Stimulated activated CD4-positive, alpha-beta T cell treated with anti-CD3 and anti-CD28 coated beads, Interleukin-1b, Interleukin-23, amount 100 ng/mL, for 48 hours (primary cell): ENCODE measurements at places on chromosomes 13 and 19.
A peak's percentile ranks its signal among the peaks of the same experiment; 100 is the strongest.

- no peak for DNase-seq
Observed at GRCh38 chr19:55133639-55134444, 15.2 kb downstream of the TNNT1 start.

- DNase-seq, result no peak
Observed at GRCh38 chr13:81682081-81682630, 1341.2 kb upstream of the SPRY2 start.

DNA sequence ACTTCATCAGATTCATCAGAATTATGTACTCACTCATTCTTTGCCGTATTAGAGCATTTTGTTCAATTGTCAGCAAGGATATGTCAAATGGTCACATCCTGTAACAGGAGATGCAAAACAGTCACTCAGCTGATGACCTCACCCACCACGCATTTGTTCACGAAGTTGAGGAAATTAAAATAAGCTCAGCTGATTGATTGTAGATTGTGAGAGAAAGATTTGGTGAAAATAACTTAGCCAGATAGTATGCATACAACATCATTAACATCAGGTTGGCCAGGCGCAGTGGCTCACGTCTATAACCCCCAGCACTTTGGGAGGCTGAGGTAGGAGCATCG, 22.6 kb upstream of the CDC16 start:
- DNase-seq, result no peak

DNA sequence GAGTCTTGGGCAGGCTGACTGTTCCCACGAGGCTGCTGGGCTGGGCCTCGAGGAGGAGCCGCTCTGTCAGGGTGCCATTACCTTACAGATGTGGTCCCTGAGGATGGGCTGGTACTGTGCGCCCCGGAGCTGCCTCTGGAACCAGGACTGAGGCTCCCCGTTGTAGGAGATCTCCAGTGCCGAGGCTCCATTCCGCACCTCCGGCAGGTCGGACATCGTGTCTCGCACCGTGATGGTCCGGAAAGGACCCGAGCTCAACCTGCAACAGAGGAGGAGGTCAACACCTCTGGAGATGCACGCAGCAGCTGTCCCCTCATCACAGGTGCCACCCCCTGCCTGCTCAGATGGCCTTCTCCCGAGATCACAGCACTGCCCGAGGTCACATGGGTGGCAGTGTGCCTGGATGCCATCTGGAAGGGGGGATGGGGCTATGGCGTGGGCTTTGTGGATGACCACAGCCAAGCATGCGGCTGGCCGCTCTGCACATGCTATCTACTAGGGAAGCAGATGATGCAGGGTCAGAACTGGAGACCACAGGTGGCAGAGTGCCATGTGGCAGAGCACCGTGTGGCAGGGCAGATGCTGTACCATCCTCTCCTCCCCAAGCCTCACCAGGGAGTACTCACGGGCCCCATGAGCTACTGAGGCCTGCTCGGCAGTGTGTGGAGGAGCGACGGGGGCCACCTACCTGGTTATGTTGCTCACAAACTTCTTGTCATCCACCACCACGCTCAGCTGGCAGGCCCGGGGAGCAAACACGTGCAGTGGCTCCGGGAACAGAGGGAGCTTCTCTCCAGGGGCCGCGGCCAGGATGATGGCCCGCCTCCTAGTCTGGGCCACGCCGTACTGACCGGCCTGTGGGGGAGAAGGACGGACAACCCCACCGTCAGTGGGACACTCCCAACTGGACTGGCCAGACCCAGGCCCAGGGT, 18.3 kb upstream of the EIF3G start:
- DNase-seq, result no peak

GRCh38 chr13:99639126-99639525, 137.9 kb downstream of the TM9SF2 start:
- DNase-seq, result no peak

DNA sequence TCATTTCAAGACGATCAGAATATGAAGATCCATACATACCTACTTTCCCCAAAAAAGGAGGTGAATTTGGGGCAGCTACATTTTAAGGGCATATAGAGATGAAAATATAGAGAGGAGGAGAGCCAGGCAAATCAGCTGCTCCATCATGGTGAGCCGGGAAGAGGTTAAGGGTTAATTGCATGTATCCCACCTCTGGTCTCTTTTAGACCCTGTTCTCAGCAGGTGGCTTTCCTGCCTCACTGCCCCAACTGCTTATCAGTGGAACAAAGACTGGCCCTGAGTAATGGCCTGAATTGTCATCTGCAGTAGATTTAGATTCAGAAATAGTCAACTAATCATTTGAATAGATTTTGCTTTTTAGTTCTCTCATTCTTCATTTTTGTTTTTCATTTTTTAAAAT, 206.6 kb downstream of the SPRY2 start:
- no peak for DNase-seq

DNA sequence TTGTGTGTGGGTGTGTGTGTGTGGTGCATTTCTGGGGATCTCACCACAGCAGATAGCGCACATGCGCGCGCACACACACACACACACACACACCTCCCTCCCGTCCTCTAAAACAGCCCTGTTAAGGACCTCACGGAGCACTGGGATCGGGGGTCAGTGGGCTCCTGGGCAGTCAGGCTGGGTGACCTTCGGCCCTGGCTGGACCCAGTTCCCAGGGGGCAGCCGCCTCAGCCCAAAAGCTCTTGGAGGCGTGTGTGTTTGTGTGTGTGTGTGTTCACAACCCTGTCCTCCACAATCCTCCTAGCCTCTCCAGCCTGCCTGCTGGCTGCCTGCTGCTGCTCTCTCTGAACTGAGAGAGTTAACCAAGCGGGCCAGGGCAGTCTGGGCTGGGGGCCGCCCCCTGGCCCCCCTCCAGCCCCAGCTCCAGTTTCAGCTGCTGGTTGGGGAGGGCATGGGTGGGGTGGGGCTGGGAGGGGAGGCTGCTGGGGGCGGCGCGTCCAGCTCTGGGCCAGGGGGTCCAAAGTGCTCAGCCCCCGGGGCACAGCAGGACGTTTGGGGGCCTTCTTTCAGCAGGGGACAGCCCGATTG, at the start of gene FXYD1:
Gene FXYD1 (plus strand): TSS at position 520 of the 588 bp plus-strand sequence. CDS start 1,256 bp downstream, outside the sequence.
- DNase-seq, result no peak

DNA sequence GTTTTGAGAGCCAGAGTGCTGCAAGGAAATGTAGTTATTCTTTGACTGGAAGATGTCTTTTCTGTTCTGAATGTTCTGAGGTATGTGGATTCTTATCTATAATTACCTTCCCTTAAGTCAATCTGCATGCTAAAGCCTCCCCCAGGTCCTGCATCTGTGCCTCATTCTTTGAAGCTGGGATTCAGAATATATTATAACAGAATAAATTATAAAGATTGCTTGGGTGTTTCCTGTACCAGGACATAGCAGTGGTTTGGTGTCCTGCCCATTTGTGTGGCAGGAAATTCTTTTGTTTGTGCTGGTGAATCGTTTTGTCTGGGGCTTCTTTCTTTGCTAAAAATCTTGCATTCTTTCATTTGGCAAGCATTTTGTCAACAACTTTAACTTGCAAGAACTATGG, 60.2 kb downstream of the ITGBL1 start:
- no peak for DNase-seq

DNA sequence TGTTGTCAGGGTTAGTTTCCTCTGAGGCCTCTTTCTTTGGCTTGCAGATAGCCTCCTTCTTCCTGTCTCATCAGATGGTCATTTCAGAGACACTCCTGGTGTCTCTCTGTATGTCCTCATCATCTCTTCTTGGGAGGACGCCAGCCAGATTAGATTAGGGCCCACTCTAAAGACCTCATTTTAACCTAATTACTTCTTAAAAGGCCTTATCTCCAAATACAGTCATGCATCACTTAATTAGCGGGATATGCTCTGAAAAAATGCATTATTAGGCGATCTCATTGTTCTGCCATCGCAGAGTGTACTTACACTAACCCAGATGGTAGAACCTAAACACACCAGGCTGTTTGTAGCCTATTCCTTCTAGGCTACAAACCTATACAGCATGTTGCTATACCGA, 89.0 kb downstream of the CDK8 start:
- no peak for DNase-seq

DNA sequence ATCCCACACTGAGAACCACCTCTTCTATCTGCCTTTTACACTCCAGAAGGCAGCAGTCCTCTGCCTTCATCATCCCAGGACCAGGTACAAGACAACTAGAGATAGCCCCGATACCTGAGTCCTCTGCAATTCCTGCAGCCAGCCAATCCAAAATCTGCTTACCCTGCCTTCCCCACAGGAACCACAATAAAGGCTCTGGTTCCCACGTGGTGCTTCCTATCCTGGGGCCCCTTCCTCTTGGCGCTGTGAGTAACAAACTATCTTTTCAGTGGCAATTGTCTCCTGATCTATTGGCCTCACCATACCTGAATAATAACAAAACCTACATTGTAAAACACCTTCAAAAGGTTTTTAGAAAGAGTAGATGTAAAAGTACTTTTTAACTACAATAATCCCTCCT, 63.1 kb downstream of the ZDHHC20 start:
- peak; percentile 40 for DNase-seq

DNA sequence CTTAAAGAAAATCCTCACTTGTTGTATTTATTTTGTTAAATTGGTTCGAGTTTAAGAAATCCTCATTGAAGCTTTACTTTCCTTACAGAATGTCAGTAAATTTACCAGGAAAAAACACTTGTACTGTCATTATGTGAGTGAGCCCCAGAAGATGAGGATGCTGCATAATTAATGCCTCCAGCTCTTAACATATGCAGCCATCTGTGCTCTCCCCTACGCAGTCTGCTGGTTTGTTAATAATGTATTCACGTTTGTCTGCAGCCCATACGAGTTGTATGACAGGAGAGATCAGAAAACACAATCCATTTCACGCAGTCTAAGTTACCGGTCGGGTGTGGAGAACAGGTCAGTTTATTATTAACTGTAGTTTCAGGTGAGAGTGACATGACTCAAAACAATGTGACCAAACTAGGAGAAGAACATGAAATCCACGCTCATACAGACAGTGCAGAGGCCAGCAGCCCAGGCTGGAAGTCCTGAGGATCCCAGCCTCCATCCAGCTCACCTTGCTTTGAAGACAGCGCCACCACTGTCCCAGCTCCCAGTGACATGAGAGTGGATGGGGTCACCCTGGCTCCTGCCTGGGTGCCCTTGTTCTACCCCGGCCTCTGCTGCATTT, 19.8 kb upstream of the ATP11A start:
- no peak for DNase-seq

GRCh38 chr19:17687857-17688784, at the start of gene UNC13A:
UNC13A (minus strand) TSS chr19:17688354; CDS start chr19:17688199, 155 bp downstream.
- DNase-seq, result peak; percentile 17

DNA sequence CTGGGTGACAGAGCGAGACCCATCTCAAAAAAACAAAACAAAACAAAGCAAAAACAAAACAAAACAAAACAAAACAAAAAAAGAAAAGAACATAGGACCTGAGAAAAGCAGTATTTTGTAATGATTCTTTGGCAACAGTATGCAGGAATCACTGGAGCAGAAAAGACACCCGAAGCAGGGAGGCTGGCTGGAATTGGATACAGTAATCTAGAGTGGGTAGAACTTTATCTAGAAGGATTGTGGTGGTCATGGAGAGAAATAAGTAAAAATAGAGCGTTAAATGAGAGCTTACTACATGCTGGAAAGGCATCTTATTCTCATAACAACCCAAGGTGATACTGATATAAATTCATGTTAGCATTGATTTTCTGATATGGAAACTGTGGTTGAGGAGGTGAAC, 51.2 kb downstream of the KLF5 start:
- no peak for DNase-seq

DNA sequence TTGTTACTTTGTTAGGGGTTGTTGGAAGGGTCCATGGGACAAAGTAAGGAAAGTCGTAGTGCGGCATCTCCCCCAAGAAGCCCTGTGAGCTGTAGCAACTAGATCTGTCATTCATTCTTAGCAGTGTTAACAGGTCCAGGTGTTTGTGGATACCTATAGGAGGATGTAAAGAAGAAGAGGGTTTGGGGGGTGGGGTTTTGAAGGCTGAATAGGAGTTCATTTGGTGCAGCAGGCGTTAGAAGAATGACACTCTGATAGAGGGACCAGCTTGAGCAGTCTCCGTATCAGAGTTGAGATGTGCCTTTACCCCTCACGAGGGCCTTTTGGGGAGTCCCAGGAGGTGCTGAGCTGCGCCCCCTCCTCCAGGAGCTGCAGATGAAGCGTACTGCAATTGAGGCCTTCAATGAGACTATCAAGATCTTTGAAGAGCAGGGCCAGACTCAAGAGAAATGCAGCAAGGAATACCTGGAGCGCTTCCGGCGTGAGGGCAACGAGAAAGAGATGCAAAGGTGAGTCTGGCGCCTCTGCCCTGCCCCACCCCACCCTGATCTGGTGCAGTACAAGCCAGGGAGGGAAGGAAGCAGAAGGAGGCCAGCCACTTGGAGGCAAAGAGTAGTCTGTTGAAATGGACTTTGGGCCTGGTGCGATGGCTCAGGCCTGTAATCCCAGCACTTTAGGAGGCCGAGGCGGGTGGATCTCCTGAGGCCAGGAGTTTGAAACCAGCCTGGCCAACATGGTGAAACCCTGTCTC, 7.6 kb upstream of the IFI30 start:
- no peak for DNase-seq

GRCh38 chr13:85828094-85828684, 29.0 kb upstream of the SLITRK6 start:
- DNase-seq, result no peak

- DNase-seq, result no peak
Observed at GRCh38 chr13:48727241-48728011, 73.7 kb downstream of the CYSLTR2 start.

DNA sequence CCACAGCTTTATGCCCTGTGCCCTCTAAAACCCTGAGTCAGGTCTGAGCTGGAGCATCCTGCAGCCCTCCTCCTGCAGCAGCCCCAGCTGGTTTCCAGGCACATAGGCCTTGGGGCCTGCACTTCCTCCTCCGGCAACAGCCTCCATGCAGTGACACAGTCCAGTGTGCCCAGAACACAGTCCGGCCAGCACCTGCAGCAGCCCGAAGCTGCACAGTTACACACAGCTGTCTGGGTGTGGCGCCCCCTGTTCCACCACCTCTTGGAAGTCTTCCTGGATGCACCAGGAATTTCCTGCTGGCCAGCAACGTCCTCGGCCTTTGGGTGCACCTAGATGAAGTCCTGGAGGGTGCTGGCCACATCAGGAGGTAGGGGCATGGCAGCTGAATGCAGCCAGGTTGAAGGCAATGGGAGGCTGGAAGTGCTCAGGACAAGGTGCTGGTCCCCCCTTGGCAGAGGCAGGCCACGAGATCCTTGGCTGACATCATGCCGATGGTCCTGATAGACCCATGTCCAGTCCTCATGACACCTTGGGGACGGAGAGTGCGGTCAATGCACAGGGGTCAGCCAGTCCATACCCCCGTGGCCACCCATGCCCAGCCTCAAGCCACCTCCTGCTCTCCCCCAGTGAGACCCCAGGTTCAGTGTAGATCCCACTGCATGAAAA, 27.1 kb upstream of the PARP4 start:
- no peak for DNase-seq

DNA sequence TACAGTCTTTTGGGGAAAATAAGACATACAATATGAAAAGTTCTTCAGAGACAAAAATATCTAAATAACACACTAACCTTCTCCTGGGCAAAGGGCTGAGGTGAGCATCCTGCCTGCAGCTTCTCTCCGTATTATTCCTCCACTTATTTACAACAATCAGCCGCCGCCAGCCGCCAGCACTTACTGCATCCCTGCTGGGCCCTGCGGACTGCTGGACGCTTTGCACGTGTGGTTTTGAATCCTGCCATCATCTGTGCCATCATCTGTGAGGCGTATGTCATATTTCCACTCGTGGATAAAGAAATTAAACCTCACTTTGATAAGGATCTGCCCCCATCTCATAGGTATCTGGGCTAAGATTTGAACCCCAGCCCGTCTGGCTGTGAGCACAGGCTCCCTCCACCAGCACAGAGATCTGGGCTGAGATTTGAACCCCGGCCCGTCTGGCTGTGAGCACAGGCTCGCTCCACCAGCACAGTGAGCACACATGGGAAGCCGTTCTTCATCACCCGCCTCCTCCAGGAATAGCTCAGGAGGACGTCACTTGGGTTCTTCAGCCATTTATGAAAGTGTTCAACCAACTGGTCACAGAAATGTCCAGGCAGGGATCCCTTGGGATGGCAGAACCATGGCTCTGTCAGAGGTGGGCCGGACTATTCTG, 35.2 kb upstream of the TUBGCP3 start:
- DNase-seq, result no peak
